GM20000 (cell line): ENCODE measurements at places on chromosomes 6 and 20.

DNA sequence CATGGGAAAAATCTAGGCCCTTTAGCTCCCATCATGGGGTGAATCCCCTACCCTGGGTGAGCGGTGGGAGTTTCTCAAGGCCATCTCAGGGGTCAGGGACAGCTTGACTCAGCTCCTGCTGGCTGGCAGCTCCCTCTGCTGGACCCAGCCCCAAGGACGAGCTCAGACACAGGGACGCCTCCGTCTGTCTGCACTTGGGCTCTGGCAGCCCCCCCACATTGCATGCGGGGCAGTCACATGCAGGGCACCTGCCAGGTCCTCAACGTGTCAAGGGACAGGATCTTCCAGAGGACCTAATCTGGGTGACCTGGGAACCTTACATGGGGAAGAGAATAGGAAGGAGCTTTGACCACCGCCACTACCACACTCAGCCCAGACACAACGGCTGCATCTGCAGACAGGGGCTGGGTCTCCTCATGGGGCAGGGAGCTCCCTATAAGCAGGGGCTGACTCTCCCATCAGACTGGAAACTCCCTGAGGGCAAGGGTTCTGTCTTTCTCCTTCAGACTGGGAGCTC, 173.4 kb downstream of the MRPL14 start:
- DNase-seq, result no peak

GRCh38 chr20:38246357-38247165, 14.0 kb downstream of the KIAA1755 start:
- no peak for DNase-seq

DNA sequence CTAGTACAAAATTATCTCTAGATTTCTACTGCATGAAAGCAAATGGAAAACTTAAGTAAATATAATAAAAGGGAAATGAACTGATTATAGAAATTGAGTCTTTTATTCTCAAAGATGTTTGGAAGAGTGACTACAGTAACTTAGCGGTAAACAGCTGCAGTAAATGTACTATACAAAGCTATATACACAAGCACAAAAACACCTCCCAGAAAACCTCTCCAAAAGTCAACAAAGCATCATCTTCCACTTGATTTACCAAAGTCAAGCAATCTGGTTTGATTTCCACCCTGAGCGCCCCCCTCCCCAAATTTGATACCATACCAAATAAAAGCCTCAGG, 142.1 kb upstream of the SHLD1 start:
- DNase-seq, result no peak

- no peak for DNase-seq
Observed at GRCh38 chr6:161272635-161273273, 1.1 kb downstream of the AGPAT4 start.

DNA sequence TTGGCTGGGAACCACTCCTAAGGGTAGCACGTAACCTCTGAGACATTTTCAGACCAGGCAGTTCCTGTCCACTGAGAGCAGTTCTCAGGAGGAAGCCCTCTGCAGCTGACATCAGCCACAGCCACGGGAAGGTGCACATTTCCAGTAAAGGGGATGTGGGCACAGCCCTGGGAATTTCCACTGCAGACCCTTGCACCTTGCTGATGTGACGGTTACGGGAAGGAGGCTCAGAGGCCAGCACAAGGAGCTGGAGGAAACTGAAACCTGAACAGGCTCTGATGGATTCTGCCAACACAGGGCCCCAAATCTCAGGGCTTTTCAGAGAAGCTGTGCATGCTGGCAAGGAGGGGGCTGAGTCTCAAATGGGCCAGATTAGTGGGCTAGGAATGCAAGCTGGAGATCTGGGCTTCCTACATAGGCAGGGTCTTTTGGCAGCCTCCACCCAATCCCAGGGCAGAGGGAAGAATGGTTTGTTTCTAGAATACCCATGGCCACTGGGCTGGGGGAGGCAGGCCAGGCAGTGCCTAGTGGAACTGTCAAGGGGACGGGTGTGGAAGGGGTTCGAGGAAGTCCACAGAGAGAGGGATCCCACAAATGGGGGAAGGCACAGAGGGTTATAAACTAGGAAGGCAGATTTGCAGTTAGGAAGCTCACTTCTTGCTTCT, 14.2 kb downstream of the EBF4 start:
- no peak for DNase-seq

DNA sequence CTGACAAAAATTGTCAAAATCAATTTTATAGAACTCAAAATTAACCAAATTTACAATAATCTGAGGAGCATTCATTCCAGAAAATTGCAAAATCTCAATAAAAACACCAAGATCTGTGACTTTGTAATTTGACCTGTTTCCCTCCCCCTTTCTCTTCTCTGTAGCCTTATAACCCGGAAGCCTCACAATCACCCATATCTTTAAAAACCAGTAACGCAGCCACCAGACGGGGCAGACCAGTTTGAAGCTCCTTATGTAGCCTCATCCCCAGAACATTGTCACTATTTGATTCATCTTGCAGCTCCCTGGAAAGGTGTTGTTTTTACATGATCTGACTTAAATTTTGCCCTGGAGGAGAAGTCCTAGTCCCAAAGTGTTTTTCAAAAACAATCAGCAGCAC, 27.5 kb upstream of the TGM6 start:
- no peak for DNase-seq

DNA sequence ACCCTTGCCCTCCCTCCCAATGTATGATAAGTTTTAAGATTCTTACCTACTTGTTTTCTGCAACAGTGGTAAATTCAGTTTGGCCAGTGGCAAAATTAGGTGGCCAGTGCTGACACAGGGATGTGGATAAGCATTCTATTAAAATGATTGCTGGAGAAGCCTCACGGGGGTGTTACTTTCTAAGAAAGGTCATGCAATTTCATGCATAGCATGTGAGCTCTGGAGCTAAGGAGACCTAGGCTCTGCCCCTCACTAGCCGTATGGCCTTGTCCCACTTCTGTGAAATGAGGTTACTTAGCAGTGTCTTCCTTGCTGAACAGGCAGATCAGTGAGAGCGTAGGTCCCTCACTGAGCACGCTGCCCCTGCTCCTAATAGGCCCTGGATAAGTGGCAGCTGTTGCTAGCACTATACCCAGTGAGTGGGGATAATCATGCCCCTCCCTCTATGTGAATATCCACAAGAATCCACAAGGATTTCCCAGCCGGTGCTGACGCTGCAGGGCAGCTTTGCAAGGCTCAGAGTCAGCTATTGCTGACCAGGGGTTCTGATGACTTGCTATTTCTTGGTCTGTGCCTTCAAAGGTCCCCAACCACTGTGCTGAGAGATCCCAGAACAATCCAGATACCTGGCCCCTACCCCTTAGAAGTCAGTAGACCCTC, 86.5 kb upstream of the MRPS10 start:
- DNase-seq, result no peak

DNA sequence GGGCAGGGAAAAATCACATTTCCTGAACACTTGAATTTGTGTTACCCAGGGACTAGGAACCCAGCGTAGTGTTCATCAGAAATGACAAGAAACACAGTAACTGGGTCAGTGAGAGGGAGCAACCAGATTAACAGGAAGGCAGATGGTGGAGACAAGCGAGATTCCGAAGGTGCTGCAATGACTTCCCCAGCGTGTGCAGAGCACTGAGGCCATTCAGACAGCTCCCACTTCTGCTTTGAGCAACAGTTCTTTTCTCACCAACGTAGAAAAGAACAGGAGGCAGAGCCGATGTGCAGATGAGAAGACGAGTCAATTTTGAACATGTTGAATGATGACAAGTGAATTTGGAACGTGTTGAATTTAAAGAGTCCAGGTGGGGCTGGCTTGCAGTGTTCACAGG, 63.1 kb upstream of the IFNGR1 start:
- peak; percentile 31 for DNase-seq

- DNase-seq, result no peak
Observed at GRCh38 chr20:1392443-1392692, 486 bp downstream of the FKBP1A start.

GRCh38 chr6:142913036-142913510, 31.9 kb downstream of the HIVEP2 start:
- peak; percentile 65 for DNase-seq

DNA sequence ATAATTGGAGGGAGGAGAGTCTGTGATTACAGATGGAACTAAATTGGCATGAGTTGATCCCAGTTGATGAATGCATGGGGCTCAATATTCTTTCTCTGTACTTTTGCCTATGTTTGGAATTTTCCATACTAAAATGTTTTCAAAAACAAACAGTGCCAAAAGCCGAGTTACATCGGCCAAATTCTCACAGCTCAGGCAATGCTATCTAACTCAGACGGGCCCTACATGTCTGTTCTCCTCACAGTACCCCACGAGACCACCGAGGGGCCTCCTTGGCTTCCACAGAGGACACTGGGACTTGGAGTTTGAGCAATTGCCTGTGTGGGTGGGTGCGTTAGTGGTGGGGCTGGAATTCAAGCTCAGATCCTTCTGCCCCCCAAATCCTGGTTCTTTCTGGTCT, 413.2 kb downstream of the CDH26 start:
- no peak for DNase-seq

- DNase-seq, result no peak
Observed at GRCh38 chr6:144289006-144289405, 3.9 kb downstream of the UTRN start.

DNA sequence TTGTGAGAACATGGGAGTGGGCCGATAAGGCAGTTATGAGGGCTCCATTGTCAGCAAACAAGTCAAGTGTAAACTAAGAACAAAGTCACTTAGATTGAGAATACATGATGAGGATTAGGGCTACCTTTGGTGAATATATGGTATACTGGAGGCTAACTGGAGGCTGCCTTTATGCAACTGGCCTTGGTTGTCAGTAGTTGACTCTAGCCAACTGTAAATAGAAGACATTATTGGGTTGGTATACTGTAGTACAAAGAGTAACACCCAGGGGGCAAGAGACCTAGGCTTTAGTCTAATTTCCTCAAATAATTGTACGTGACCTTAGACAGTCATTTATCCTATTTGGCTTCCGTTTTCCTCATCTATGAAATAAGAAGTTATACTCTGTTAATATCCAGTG, 235.2 kb downstream of the ARID1B start:
- no peak for DNase-seq

DNA sequence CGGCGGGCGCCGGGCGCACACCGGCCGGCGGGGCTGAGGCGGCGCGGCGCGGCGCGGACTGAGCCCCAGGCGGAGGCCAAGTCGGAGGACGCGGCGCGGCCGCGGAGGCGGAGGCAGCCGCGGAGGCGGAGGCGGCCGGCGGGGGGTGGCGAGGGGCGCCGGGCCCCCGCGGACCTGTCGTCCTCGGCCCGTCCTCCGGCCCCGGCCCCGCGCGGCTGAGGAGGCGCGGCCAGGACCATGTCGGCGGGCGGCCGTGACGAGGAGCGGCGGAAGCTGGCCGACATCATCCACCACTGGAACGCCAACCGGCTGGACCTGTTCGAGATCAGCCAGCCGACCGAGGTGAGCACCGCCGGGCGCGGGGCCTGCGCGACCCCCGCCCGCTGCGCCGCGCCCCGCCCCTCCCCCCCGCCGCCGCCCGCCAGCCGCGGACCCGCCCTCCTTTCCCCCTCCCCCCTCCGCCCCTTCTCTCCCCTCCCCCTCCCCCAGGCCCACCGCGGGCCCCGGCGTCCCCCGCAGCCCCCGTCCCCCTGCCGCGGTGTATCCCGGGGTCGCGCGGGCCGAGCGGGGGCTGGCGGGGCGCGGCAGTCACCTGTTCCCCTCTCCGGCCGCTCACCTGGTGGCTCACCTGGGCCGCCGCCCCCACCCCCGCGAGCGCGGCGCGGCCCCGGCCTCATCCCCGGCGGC, at the start of gene AFDN:
AFDN (plus strand) TSS at position 16 of the 687 bp plus-strand sequence; CDS start at position 238, 222 bp downstream.
- DNase-seq, result peak; percentile 84
